Smooth muscle cell of the pulmonary artery (primary cell): ENCODE measurements at places on chromosomes 2 and 18. TPM values are rescaled to one million over a fixed set of nuclear protein-coding genes. Genes with fewer than 3 reads are reported as not detected.

KCNG2 gene
- not detected in 2 replicates for total RNA-seq

ARHGAP25 gene
- 0.10 and 0.91 TPM in 2 replicates for total RNA-seq

OSR1 gene
- 11.6 and 29.1 TPM in 2 replicates for total RNA-seq

PHLPP1 gene
- 4.4 and 5.8 TPM in 2 replicates for total RNA-seq

MTA3 gene
- total RNA-seq: 21.7 and 23.7 TPM in 2 replicates

SLC8A1 gene
- total RNA-seq: 60.0 and 116 TPM in 2 replicates

SCTR gene
- not detected in 2 replicates for total RNA-seq

SIX3 gene
- total RNA-seq: not detected in 2 replicates

EML6 gene
- total RNA-seq: 1.2 and 1.3 TPM in 2 replicates

DOK1 gene
- 51.3 and 116 TPM in 2 replicates for total RNA-seq

FSIP2 gene
- total RNA-seq: 0.03 and 0.13 TPM in 2 replicates

HNMT gene
- total RNA-seq: 8.0 and 69.4 TPM in 2 replicates

DSEL gene
- 53.5 and 78.1 TPM in 2 replicates for total RNA-seq

KLF7 gene
- 20.3 and 59.7 TPM in 2 replicates for total RNA-seq

GDF7 gene
- 0.63 and 1.0 TPM in 2 replicates for total RNA-seq

TBR1 gene
- 0.03 TPM in 1 of 2 replicates, not detected in the other for total RNA-seq
